SW480 (cell line): ENCODE measurements at places on chromosomes 13 and 19.
A peak's percentile ranks its signal among the peaks of the same experiment; 100 is the strongest.

DNA sequence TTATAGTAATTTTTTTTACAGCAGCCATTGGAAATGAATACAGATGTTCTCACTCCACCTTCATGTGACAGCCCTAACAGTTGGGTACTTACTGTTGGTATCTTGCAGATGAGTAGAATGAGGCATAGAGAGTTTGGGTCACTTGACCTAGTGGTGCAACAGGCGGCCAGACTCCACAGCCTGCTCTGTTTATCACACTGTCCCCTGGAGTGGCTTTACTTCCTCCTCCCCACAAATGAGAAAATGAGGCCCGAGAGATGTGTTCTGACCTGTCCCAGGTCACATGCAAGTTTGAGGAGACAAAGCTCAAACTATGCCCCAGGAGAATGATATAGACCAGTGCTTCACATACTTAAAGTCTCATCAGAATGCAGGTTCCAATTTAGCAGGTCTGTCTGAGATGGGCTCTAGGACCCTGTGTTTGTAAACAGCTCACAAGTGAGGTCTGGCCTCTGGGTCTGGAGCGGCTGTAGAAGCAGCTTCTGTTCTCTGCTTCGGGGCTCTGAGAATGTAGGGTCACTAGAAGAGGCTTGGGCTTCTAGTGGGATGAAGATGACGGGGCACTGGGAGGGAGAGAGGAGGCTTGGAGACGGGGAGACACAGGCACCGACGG lies 37.4 kb upstream of the RCBTB2 start:
- no peak for DNase-seq

DNA sequence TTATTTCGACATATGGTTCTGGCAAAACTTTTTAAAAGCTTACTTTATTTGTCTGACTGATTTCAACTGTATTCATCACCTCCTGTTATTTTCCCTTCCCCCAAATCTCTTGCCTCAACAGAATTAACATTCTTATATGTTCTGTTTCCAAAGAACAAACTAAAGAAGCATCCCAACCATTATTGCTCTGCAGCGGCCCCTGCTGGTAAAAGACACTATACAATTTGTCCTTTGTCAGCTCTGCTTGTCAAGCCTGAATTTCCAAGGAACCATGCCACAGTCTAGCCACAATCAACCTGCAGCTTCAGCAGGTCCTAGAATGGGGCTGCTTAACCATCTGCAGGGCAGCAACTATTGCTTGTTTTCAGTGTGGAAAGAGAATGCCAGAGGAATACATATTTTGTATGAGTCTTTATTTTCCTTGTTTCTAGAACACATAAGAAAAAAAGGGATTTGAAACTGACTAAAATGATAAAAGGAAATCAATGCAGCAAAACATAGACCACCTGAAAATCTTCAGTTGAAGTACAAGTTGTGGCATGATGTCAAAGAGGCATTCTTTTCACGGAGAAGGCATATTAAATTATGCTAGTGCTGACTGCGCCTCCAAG lies 845.3 kb downstream of the DIAPH3 start:
- peak; percentile 35 for DNase-seq

DNA sequence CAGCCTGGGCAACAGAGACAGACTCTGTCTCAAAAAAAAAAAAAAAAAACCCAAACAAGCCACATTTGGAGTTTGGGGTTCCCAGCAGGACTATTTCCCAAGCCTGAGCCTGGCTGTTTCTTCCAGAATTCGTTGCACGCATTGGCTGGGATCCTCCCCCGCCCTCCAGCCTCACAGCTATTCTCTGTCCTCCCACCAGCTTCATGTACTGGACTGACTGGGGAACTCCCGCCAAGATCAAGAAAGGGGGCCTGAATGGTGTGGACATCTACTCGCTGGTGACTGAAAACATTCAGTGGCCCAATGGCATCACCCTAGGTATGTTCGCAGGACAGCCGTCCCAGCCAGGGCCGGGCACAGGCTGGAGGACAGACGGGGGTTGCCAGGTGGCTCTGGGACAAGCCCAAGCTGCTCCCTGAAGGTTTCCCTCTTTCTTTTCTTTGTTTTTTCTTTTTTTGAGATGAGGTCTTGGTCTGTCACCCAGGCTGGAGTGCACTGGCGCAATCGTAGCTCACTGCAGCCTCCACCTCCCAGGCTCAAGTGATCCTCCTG lies 26.7 kb downstream of the LDLR start:
- DNase-seq, result no peak

- DNase-seq, result peak; percentile 33
Measured at GRCh38 chr13:50676602-50677001, 166.9 kb downstream of the DLEU7 start.

- no peak for DNase-seq
Measured at GRCh38 chr13:113094410-113094800, 11.2 kb upstream of the F7 start.

GRCh38 chr13:102190930-102191329 lies 210.9 kb downstream of the FGF14 start:
- DNase-seq, result no peak

DNA sequence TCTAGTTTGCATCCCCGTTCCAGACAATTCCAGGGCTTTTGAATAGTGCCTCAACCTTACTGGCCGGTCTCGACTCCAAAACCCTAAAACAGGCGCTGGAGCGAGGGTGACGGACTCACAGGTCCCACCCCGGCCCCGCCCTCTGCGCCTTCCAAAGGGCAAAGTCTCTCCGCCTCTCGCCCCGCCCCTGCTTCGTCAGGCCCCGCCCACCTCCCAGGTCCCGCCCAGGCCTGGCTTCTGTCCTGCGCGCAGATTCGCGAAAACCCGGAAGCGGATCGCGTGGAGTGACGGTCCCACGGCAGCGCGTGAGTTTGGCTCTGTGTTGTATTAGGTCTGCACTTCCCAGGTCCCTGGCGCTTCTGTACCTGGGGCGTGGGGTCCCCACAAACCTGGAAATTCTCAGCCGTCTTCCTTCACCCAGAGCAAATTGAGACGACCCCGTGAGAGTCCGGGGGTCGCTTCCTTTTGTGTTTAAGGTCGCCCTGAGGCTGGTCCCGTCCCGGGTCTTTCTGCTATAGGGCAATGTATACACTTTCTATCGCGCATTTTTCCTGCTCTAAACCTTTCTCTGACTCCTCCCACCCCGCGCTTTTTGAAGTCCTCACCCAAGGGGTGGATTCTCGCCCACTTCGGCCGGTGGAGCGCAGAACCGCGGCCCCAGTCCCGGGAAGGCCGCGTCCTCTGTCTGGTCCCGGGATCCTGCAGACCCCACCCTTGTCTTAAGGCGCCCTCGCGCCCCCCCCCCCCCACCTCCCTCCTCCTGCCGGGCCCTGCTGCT lies at the start of gene ZNF813:
Gene ZNF813, plus strand, starts transcription at position 249 of the 778 bp plus-strand sequence. CDS start 16,090 bp downstream, outside the sequence.
- DNase-seq, result peak; percentile 44

DNA sequence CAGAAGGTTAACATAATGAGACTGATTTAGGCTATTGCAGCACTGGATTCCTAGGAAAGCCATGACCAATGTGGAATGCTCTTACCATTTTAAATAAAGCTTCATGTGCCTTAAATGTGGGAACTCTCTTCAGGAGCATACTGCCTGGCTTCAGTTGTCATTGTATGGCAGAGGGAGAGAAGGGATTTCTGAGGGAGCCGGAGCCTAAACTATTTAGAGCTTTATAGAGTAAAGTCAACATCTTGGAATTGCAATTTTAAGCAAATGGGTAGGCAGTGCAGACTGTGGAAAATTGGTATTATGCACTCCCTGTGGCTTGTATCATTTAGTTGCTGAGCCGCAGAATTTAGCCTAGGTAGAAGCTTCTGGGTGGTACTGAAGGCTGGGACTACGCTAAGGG lies 2041.4 kb downstream of the PCDH9 start:
- DNase-seq, result no peak

- no peak for DNase-seq
Measured at GRCh38 chr19:42028304-42029216, 34.5 kb upstream of the ATP1A3 start.
